ENCODE measurements at places on chromosomes 7 and 10.

GRCh38 chr7:157501581-157501980, 164.8 kb downstream of the DNAJB6 start:
- no peak for DNase-seq

GRCh38 chr7:1134951-1135350, 25.0 kb downstream of the ZFAND2A start:
- no peak for DNase-seq

GRCh38 chr7:99860281-99861127, 16.3 kb downstream of the OR2AE1 start:
- DNase-seq, result peak; percentile 87

DNA sequence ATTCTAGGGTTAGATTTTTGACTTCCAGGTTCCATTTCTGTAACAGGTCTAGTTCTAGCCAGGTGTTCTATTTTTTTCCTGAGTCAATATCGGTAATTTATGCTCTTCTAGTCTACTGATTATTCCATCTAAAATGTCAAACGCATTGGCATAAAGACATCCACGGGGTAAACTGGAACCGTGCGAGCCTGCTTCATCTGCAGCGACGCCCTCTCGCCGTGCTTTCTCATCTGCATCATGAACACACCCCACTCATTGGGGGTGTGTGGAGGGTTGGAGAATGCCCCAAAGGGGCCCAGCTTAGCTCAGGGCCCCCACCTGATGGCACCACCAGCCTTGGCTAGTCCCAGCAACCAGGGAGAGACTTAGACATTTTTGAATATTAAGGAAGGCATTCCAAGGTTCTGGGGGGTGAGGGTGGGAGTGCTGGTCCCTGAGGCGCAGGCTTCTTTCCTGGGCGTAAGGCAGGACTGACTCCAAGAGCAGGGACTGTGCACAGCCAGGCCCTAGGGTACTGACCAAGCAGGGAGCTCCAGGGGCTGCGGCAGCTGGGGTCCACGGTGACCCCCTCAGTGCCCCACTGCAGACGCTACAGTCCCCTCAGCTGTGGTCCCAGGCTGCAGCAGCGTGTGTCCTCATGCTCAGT, 12.9 kb upstream of the CRYGN start:
- DNase-seq, result no peak

- DNase-seq, result no peak
Observed at GRCh38 chr7:141220263-141220880, 146.5 kb downstream of the TMEM178B start.

- no peak for DNase-seq
Observed at GRCh38 chr7:836429-836828, 4.2 kb downstream of the SUN1 start.

Data from left hindlimb (tissue), 1 donor.